ENCODE measurements at places on chromosomes 1 and 21.

- DNase-seq: no peak
These were observed 1061.4 kb downstream of the MRPL39 start for GRCh38 chr21:24545807-24546361.

DNA sequence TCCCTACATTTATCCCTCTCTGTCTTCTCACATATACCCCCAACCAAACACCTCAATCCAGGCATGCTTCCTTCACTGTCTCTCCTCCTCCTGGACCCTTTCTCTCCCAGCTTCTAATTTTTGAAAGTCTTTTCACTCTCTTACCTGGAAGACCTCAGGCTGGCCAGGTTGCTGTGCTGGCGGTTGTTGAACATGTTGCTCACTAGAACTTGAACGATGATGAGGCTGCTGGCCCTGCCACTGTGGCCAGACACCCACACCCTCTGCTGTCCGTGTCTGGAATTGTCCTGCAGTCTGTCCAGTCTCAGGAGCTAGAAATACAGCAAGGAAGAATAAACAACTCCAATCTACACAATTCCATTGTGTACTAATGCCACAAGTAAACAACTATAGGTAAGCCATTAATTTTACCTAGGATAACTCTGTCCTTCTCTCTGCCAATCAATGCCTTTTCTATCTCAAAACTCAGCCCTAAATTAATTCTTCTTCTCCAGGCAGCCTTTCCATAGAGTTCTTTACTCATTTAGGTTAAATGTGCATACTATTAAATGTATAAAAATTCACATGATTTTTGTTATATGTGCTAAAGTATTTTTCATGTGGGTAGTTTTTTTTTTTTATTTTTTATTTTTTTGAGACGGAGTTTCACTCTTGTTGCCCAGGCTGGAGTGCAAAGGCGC is 5.1 kb upstream of the CTSK start:
- DNase-seq: no peak

- DNase-seq: no peak
These were observed 300.8 kb upstream of the PROX1 start for GRCh38 chr1:213686983-213687382.

DNA sequence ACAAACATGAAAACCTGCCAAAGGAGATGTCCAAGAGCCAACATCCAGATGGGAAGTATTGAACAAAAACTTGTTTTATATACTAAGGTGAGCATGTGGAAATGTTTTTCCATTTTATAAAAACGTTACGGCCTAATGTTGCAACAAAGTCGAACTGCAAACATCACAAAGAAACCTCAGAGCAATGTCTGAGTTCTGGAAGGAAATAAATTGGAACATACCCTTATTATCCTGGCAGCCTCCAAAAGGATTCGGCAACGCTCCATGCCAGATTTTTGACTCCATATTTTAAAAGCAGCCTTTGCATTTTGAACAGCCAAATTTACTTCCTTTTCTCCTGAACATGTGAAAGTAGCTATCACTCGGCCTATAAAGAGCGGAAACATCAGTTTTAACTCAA is 3.3 kb downstream of the ALDH9A1 start:
- no peak for DNase-seq

- DNase-seq: no peak
These were observed 15.3 kb downstream of the RCAN1 start for GRCh38 chr21:34599534-34600101.
